RWPE1 (cell line): ENCODE measurements at places on chromosomes 5 and 9.

DNA sequence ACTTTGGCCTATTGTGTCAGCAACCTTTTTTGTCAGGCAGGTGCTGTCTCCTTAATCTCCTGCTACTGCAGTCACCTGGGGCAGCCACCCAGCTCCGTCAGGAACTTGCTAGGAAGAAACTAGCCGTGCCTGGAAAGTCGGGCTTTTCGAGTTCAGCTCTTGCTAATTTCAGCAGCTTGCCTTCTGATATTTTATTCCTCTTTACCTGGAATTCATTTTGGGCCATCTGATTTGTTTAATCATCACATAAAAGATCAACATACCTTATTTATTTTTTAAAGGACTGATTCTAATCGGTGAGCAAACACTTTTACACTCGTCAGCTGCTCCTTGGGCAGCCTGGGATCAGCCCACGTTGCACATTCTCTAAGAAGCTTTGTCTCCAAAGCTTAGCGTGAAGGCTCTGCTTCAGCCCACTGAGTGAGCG is 42.2 kb downstream of the PRLR start:
- DNase-seq, result no peak

- no peak for DNase-seq
These were observed 212.4 kb upstream of the DMRT1 start for GRCh38 chr9:629146-629545.

DNA sequence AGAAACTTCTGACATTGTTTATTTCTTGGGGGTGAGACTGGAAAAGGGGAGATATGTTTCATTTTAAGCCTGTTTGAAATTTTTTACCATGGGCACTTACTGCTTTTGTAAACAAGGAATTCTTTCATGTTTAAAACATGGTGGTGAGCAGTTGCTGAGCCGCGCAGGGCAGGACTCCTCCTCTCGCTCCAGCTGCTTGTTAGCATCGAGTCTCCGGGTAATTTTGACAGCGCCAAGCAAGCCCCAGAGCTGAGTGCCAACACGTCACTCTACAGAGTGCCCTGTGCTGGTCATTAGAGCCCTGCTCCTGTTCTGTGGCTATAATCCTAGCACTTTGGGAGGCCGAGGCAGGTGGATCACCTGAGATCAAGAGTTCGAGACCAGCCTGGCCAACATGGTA is 116.5 kb upstream of the MSX2 start:
- DNase-seq, result no peak

DNA sequence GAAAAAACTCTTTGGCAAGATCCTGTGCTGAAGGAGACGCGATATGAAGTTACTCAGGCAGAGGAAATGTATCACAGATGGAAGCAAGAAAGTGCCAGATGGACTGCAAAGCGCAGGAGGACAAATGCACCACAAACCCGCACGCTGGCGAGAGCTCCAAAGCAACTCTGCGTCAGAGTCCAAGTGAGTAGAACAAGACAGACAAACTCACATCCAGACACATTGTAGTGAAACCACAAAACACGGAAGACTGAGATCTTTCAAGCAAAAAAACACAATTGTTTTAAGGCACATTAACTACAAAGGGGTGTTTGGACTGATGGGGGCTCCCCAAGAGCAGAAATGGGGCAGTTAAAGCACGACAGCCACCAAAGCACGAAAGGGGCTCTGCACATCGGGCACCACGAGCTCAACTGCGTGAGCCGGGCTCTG is 39.2 kb upstream of the NKD2 start:
- DNase-seq, result no peak

- no peak for DNase-seq
These were observed 54.9 kb upstream of the N4BP3 start for GRCh38 chr5:178058321-178059012.

GRCh38 chr5:36494841-36495601 is 111.4 kb upstream of the SLC1A3 start:
- no peak for DNase-seq

DNA sequence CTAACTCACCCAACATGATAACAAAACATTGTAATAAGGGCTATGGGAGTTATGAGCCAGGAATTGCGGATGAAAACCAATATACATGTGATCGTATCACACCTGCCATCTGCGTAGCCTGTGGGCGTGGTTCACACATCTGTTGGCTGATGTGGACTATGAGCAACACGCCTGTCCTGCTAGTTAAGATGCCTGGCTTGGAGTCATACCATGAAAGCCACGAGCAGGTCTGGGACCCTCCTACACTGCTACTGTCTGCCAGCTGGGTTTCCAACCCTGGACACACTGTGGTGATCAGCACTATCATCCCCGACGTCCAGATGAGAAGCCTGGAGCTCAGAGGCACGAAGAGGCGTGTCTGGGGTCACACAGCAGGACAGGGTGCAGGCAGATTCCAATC is 40.2 kb downstream of the STK10 start:
- no peak for DNase-seq
